ENCODE measurements at places on chromosomes 4 and X.

DNA sequence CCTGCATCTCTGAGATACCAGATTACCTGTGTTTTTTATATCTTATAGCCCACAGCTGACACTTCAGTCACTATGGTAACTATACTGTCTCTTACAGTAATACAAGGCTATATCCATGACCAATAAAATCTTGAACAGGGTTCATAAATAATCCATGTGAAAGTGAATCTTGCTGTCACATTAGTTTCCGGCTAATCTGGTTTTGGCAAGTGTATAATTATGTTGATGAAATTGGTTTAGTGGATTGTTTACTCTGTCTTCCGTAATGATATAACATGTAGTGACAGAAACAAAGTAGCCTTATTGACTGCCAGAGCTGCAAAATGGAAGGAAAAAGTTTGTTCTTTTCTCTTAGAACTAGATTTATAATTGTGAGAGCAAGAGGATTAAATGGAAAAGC, 686.6 kb upstream of the PABPC4L start:
- DNase-seq = no peak

DNA sequence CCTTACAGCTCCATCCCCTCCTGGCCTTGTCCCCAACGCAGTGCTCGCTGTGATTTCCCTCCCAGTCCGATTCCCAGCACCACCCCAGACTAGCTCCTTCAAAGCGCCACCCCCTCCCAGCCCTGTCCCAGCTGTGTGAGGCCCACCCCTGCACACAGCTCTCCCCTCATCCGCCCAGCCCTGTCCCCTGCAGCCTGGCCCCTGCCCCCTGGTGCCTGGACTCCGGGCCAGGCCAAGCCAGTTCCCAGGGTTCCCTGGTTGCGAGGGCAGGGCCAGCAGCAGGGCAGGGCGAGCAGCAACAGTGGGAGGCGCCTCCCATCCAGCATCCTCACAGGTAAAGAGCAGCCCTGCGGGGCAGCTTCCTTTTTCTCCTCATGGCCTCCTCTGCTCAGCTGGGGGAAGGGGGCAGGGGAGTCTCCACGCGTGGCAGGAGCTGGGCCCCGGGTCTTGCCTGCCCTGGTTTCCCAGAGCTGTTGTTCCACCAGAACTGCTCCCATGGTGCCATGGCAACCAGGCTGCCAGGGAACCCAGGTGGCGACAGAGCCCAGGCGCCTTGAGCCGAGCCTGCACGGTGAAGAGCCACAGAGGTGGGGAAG, 24.8 kb downstream of the IQSEC2 start:
- no peak for DNase-seq

DNA sequence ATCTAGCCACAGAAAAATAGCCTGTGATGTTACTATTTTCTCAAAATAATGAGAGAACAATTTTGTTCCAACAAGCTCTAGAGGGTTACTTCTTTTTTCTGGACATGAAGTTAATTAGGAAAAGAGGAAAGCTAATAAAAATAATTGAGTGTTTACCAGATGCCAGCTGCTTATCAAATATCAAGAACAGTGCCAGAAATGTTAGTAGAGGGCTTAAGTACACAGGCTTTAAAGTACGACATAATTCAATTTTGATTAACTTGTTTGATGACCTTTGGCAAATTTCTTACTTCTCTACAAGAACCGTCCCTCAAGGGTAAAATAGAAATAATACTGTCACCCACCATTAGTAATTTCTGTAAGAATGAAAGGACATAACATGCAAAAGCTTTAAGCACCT, 977.0 kb downstream of the FSTL5 start:
- DNase-seq = no peak

DNA sequence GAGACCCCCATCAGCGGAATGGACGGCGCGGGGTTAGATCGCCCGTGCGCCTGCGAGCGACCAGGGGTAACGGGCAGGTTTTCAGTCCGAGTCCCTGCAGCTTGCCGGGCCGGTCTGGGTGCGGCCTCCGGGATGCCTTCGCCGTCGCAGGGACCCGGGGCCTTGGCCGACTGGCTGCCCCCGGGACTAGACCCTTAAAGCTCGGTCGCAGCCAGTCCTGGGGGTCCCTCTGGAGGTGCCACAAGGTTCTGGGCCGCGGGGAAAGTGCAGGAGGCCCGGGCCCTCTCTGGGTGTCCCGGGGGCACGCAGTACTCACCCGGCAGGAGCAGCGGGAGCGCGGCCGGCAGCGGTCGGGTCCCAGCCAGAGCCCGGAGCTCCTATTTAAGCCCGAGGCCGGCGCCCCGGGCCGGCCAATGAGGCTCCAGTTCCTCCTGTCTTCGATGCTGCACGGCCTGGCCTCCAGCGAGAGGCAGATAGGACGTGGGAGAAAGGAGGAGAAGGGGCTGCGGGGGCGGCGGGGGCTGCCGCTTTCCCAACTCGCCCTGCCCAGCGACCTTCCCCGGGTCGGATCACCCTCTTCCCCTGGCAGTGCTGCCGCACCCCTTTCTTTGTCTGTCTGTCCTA, at the start of gene SPON2:
SPON2 (minus strand) TSS at position 356 of the 624 bp plus-strand sequence.
- peak; percentile 26 for DNase-seq

GRCh38 chrX:39335513-39336235, 534.4 kb downstream of the MID1IP1 start:
- no peak for DNase-seq

DNA sequence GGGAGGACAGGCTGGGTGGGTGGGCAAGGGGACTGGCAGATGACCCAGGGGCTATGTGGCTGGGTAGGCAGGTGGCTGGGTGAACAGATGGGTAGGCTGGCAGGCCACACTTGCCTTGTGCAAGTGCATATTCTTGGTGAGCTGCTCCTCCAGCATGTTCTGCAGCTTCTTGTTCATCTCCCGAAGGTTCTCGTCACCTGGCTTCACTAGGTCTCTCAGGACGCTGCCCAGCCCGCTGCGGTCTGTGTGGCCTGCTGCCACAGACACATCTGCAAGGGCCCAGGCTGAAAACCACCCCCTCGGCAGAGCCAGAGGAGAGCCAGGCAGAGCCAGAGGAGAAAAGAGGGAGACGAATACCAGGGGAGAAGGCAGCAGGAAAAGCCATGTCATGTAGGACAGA, 3.4 kb upstream of the KCND1 start:
- DNase-seq = no peak

All from AG10803 (cell line).